ENCODE measurements at places on chromosomes 7 and 10. TPM values are rescaled to one million over a fixed set of nuclear protein-coding genes. Genes with fewer than 3 reads are reported as not detected.

DNA sequence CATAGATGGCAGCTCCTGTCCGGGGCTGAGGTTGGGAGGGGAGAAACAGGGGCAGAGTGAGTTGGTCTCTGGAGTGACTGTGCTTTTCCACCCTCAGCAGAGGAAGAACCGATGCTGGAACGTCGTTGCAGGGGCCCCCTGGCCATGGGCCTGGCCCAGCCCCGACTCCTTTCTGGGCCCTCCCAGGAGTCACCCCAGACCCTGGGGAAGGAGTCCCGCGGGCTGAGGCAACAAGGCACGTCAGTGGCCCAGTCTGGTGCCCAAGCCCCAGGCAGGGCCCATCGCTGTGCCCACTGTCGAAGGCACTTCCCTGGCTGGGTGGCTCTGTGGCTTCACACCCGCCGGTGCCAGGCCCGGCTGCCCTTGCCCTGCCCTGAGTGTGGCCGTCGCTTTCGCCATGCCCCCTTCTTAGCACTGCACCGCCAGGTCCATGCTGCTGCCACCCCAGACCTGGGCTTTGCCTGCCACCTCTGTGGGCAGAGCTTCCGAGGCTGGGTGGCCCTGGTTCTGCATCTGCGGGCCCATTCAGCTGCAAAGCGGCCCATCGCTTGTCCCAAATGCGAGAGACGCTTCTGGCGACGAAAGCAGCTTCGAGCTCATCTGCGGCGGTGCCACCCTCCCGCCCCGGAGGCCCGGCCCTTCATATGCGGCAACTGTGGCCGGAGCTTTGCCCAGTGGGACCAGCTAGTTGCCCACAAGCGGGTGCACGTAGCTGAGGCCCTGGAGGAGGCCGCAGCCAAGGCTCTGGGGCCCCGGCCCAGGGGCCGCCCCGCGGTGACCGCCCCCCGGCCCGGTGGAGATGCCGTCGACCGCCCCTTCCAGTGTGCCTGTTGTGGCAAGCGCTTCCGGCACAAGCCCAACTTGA lies 2.7 kb downstream of the REPIN1 start:
- no peak for DNase-seq

DNA sequence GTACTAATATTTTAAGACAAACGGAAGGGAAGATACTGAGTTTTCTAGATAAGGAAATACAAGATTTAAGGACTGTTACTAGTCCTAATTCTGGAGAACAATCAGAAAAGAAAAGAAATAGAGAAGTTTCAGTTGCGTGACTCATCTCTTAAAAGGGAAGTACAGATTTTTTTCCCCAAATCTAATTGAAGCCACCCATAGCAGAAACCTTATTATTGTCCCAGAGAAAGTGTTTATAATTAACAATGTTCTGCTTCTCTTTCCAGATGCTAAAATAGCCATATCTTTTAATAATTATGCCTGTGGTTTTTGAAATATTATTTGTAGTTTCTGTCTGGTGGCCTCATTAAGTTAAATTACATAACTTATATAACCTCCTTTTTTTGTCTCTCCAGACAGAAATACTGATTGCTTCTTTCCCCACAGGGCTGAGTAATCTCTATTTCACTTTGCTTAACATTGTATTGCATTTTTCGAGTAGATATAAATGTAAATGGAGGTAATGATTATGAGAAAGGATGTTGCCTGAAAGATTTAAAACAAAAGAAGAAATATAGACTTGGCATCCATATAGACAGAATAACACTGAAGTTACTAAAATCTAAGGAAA lies 240.7 kb upstream of the MBL2 start:
- no peak for DNase-seq

DNA sequence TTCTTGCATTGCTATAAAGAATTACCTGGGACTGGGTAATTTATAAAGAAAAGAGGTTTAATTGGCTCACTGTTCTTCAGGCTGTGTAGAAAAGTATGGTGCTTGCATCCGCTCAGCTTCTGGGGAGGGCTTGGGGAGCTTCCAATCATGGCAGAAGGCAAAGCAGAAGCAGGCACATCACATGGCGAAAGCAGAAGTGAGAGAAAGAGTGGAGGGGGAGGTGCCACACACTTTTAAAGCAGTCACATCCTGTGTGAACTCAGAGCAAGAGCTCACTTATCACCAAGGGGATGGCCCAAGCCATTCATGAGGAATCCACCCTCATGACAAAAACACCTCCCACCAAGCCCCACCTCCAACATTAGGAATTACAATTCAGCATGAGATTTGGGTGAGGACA lies 303.5 kb downstream of the OTUD1 start:
- no peak for DNase-seq

GRCh38 chr10:44009891-44010632 lies 361.4 kb upstream of the ZNF32 start:
- no peak for DNase-seq

GRCh38 chr10:34736976-34737771 lies 77.9 kb downstream of the PARD3 start:
- DNase-seq: no peak

DNA sequence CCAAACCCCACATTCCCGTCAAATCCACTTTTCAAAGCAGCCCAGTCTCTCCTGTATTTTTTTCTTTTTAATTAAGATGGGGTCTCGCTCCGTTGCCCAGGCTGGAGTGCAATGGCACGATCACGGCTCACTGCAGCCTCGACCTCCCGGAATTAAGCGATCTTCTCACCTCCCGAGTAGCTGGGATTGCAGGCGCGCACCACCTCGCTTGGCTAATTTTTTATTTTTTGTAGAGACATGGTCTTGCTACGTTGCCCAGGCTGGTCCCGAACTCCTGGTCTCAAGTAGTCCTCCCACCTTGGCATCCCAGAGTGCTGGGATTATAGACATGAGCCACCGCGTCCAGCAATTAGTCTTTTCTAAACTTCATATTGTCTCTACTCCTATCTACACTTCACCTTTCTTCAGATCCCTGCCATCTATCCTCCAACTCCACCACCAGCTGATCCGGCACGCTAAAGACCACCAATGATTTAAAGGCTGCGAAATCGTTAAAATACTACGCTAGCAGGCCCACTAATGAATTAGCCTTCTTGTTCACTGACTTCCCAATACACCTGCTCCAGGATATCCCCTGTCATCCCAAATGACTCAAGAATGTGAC lies 525 bp upstream of the CHUK start:
- no peak for DNase-seq

DNA sequence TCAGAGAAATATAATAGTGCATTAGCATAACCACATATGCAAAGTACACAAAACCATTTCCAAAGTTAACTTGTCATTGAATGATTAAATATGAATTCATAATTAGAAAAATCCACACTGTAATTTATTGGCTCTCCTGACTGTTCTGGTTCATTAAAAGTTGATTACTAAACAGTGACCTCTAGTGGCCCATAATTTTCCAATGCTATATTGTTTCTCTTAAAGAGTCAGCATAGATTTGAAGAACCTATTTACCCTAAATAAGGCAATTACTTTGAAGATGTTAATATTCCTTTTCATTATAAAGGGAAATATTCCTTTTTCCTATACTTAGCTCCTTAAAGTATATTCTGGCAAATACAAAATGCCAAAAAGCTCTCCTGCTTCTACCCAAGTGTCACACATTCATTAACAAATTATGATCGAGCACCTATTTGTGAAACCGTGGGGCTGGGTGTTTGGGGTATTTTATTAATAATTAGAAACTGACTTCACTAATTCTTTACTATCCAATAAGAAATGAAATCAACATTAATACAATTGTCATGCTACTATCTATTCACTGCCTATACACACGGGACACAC lies 86.2 kb downstream of the HIBADH start:
- peak; percentile 62 for DNase-seq

DNA sequence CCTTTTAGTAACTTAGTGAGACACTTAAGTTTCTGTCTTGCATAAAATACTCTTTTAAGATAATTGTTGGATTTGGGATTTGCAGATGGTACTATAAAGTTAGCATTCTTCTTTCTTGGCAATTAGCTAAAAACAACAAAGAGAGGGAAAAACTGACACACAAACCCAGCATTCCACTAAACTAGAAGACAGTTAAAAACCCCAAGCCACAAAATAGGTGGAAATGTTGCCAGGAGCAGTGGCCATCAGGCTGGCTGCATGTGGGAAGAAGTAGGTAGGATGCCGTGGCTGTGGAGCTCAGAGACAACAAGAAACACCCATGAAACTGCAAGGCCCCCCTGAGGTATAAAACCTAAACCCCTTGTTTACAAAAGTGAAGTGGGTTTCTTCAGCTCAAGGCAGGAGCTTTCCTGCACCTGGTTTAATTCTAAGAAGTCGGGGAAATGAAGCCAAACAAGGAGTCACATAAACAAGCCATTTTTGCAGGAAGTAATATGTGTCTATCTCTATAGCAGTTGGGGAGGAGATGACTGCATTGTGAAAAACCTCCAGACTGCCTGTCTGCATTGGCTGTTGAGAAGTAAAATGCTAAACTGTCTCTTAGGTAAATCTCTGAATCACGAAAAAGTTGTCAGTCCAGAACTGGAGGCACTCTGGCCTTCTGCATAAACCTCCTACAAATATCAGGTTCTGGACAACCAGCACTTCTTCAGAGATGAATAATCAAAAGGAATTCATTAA lies 9.5 kb downstream of the RAB18 start:
- DNase-seq: no peak

Gene FAM25A
- not detected for total RNA-seq

DNA sequence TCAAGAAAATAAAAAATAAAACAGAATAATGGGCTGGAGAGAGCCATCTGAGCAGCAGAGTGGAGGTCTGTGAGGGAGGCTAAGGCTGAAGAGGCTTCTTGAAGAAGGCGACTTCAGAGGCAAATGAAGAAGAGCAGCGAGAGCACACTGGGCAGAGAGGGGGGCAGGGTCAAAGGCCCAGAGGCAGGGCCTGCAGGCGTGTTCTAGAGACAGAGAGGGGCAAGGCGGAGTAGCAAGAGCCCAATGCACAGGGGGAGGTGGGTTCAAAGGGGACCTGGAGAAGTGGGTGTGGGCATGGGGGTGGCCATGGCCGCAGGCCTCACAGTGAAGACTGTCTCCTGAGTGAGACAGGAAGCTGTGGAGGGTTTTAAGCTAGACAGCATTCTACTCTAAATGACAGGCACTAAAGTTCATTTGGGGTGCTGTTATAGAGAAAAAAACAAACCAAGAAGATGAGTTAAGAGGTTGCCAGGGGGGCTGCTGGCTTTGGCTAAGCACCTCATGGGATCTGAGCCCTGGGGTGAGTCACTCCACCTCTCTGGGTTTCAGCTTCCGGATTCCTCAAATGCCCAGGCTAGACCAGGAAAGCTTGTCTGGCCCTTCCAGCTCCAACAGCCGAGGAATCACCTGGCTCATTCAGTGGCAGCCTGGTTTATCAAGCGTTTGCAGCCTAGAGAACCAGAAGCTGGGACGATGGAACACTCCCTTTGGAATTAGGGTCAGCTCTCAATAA lies 81.7 kb downstream of the DLG5 start:
- DNase-seq: no peak

Data from NCI-H460 (cell line).